ENCODE measurements at places on chromosomes 2 and 18. TPM values are rescaled to one million over a fixed set of nuclear protein-coding genes. Genes with fewer than 3 reads are reported as not detected.

Gene PHLPP1
- 5.8 TPM for total RNA-seq

Gene TTC27
- total RNA-seq: 22.4 TPM

Gene MC2R
- not detected for total RNA-seq

Gene ERMN
- not detected for total RNA-seq

Gene LYG2
- not detected for total RNA-seq

Gene RDH14
- total RNA-seq: 45.4 TPM

Gene AQP12B
- total RNA-seq: not detected

Gene LONRF2
- total RNA-seq: not detected

Gene C2orf78
- 0.07 TPM for total RNA-seq

Gene NABP1
- total RNA-seq: 1.9 TPM

Gene CCDC68
- total RNA-seq: not detected

Gene OSBPL1A
- 78.6 TPM for total RNA-seq

Gene KRTCAP3
- not detected for total RNA-seq

Gene RESP18
- not detected for total RNA-seq

Gene MSH6
- 156 TPM for total RNA-seq

Gene ZNF385B
- not detected for total RNA-seq

Gene TEX44
- not detected for total RNA-seq

Gene FHL2
- total RNA-seq: 70.4 TPM

Gene CABYR
- total RNA-seq: 0.41 TPM

Gene PRSS56
- total RNA-seq: not detected
